Activated naive CD4-positive, alpha-beta T cell treated with Interleukin-2 at 50 U/mL for 16 hours (primary cell): ENCODE measurements at places on chromosomes 1 and 21.

DNA sequence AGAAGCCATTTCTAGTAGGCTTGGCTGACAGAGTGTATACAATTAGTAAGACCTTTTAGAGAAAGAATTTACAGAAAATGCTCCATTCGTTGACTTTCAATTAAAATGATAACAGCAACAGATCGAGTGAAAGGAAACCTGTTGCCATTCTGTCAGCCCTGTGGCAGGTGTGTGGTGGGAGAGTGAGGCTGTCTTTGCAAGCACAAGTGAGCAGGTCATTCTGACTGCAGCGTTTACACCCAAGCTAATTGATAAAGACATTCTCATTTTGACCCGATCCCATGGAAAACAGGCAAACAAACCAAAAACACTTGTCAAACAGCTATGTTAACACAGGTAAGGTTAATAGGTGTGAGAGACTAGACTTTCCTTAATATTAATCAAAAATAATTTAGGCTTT lies 257.3 kb downstream of the PTBP2 start:
- DNase-seq = no peak

DNA sequence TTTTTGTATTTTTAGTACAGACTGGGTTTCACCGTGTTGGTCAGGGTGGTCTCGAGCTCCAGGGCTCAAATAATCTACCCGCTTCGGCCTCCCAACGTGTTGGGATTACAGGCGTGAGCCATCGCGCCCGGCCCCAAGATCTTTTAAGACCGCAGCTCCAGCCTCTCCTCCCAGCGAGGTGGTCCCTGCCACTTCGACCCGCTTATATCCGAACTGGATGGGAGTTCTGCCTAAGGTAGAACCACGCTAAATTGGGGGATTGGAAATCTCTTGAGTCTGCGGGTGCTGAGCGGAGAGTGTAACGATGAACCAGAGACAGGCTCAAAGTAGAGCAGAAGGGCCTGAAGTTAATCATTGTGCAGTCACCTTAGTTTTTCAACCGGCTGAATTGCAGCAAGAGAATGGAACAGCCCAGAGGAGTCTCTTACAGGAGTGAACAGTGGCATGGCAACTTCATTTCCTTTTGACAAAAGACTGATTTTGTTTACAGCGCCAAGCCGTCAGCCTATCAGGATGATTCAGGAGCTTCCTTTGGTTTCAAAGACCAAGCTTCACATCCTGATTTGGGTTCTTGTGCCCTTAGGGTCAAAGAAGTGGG lies 726 bp upstream of the CYB5R1 start:
- DNase-seq = no peak

GRCh38 chr1:101993710-101994109 lies 3.0 kb downstream of the OLFM3 start:
- DNase-seq = no peak

GRCh38 chr21:44686000-44686781 lies 4.2 kb upstream of the KRTAP12-1 start:
- no peak for DNase-seq

DNA sequence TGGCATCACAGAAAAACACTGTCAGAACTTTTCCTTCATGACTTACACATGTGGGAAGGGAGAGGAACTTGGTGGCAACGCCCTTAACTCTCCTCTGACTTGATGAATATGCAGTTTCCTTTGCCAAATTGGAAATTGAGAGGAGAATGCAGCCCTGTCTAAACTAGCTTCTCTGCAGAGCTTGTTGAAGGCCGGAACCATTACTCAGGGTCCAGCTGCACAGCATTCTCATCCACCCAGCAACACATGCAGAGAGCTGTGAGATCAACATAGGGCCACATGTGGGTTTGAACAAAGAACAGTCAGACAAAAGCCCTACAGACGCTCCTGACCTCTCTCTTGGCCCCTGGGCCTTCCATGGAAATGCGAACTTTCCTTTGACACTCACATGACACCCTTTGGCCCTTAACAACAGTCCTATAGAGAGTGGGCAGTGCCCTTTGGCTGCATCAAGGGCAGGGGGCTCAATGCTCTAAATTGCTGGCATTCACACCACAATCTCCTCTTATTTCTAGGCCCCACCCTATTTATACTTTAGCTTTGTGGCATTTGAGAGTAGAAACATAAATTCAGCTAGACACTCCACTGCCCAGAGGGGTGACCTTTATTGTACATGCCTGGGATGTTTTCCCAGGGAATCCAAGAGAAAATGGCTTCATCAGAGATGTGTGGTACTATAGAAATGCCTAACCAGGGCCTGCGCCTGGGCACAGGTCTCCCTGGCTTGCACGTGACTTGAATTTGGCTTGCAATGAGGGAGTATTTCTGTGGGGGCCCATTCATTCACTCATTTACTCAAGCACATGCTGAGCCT lies 64.4 kb downstream of the CDC7 start:
- no peak for DNase-seq

DNA sequence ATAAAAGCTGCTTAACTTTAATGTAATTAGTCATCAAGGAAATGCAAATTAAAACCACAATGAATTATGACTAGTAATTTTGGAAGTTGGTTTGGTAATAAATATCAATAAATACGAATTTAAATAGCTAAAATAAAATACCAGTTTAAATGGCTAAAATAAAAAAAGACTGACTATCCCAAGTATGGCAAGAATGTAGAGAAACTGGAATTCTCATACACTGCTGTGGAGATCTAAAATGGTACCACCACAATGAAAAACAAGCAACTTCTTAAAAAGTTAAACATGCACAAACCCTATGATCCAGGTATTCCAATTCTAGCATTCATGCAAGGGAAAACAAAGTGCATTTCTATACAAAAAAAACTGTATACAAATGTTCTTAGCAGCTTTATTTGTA lies 382.6 kb upstream of the NR5A2 start:
- DNase-seq = no peak

DNA sequence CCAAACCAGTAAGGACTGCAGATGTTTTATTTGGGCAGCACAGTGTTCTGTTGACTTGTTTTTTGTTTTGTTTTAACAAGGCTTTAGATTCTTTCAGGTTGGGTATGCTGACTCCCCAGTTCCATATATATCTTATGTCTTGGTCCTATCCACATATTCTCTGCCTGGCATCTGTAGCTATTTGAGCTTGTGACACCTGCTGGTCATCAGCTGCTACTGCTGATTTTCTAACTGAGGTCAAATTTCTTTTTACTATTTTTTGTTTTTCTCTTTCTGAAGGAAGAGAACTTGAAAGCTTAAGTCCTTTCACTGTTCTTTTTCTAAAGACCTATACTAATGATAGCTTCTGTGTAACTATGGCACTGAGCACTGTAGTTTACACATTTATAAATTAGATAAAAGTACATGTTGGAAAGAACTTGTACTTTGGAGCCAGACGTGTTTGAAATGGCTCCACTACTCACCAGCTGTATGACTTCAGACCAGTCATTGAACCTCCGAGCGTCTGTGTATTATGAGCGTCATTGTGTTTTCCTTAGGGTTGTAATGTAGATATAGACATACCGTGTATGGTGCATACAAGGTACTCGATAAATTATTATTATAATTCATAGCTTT lies 109.4 kb downstream of the NRDC start:
- DNase-seq = peak; percentile 7
